ENCODE measurements at places on chromosomes 6 and 20.

- no peak for DNase-seq
Measured at GRCh38 chr6:57226221-57226620, 4.1 kb upstream of the RAB23 start.

- no peak for DNase-seq
Measured at GRCh38 chr6:116446399-116446798, 14.8 kb upstream of the CALHM6 start.

DNA sequence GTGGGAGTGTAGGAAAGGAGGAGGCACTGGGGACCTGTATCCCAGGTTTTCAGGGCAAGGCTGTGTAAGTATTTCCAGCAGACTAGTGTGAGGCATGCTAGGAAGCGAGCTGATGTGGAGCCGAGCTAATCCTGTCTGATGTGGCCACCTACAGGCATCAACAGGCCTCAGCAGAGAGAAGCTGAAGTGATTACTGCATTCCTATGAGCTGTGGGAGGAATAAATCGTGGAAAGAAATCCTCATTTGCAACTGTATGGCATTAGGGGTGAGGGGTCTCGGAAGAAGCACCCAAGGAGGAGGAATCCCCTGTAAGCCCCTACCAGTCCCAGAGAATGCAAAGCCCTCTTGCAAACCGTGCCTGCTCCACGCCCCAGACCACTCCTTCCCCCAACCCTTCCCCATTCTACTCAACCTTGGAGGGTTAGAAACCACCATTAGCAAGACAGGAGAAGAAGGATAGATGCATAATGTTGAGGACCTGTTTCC, 41.6 kb downstream of the C6orf15 start:
- DNase-seq, result no peak

- no peak for DNase-seq
Measured at GRCh38 chr20:4546786-4547185, 174.9 kb upstream of the PRND start.

- DNase-seq, result no peak
Measured at GRCh38 chr20:24798930-24799705, 150.0 kb upstream of the CST7 start.

DNA sequence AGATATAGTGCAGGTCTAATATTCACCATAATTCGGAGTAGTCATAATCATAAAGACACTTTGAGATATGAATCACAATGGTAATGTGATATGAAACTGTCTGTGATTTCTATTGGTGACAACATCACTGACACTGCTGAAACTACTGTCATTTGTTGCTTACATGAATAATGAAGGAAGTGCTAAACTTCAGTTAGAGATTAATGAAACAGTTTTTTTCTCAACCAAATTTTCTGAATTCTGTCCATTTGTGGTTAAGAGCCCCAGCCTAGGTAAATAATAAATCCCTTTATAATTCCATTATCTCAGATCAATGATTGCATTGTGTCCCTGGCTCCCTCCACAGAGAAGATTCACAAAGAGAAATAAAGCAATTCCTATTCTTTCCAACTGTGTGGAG, 122.6 kb downstream of the HIVEP2 start:
- no peak for DNase-seq

- DNase-seq, result no peak
Measured at GRCh38 chr6:111631018-111631417, 25.3 kb upstream of the TRAF3IP2 start.

GRCh38 chr6:72374857-72375256, 247.0 kb upstream of the KCNQ5 start:
- no peak for DNase-seq

GRCh38 chr6:15948930-15949900, 179.7 kb upstream of the MYLIP start:
- DNase-seq, result no peak

DNA sequence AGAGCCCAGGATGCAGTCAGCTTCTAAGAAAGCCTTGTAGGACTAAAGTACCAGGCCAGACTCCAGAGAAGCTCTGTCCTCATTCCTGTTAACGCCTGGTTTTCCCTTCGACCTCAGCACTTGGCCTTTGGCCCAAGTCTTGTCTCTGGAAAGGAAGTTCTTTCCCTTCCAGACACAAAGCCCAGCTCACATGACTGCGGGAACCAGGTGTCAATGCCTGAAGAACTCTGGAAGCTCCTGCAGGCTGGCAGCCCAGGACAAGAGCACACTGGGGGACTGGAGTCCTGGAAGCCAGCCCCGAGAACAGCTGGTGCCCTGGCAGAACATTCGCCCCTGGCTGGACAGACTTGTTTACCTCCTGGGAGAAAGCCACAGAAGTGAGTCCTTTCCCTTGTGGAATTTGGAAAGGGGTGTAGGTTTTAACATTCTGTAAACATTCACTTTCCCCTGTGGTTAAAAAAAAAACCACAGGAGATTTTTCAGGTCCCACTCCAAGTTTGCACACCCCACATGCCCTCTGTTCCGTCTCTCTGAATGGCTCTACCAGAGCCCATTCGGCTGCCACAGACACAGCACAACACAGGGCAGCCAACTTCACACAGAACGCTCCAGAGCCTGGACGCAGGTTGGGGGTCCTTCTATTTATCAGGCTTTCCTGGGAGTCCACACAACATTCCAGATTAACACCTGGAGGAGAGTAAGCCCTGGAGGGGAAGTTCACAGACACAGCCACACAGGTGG, 18.1 kb downstream of the ACSS1 start:
- no peak for DNase-seq

DNA sequence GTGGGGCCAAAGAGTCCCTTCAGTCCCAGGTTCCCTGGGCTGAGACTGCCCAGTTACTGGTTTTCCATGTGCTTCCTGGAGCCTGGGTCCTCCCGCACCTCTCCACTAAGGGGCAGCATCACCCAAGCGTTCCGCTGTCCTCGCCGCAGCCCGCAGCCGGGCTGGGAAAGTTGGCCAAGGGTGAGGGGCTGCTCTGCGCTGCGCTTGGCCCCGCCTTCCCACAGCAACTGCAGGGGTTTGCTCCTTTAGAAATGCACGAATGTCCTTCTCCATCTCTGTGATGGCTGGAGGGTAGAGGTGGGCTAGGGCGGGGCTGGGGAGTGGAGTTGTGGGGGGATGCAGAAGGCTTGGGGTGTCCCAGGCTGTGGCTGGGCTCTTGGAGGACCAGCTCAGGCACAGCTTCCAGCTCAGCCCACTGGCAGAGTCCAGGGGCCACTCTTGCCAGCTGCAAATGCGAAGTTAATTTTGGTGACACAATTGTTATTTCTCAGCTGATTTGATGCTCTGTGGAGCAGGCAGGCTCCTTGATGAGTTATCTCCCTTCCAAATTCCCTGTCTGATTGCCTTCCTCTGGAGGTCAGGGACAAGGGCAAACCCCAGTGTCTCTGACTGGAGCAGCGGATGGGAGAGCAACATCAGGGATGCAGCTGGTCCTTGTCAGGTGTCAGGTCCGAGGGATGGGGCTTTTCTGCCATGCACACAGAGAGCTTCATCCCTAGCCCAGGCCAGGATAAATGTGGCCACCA, 63.2 kb downstream of the NOL4L start:
- peak; percentile 52 for DNase-seq
